H1 (cell line): ENCODE measurements at places on chromosomes 4 and X.

- H3K4me1 ChIP-seq, result no peaks in the 10 kb centered on the region
- no peak for DNase-seq
Measured at GRCh38 chrX:8245411-8245810, 74.3 kb upstream of the VCX2 start.

- peaks cover 13% of the 10 kb centered on the region for H3K27me3 ChIP-seq
- no peaks in the 10 kb centered on the region for H3K36me3 ChIP-seq
- DNase-seq, result no peak
- H3K27ac ChIP-seq, result no peak overlapping the region
- no peak overlapping the region for H3K4me3 ChIP-seq
Measured at GRCh38 chr4:154738426-154738825, 5.4 kb upstream of the LRAT start.

- H3K27ac ChIP-seq, result no peak overlapping the region
- H3K4me3 ChIP-seq, result no peak overlapping the region
- H3K36me3 ChIP-seq, result no peaks in the 10 kb centered on the region
- no peak for DNase-seq
- no peaks in the 10 kb centered on the region; the same call in 1 of the 2 replicates for H3K27me3 ChIP-seq
- H3K4me1 ChIP-seq, result no peaks in the 10 kb centered on the region
Measured at GRCh38 chr4:650951-651883, 22.9 kb downstream of the ATP5ME start.

DNA sequence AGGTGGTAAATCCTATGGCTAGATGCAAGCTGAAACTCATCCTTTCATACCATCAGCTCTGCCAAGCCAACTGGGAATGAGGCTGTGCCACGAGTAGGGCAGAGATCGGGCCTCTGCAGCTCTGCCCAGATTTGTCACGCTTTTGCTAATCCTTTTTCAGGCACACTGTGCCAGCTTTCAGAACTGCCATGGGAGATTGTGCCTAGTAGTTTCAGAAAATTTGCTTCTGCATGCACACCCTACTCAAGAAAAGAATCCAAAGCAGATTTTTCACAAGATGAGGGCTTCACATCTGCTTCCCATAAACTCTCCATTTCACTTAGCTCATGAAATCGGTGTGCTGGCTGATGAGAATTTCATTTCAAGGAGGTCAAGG, 3.3 kb upstream of the ADH7 start:
- DNase-seq, result no peak
- H3K27ac ChIP-seq, result no peak overlapping the region
- no peaks in the 10 kb centered on the region; the same call in 1 of the 2 replicates for H3K36me3 ChIP-seq
- H3K4me3 ChIP-seq, result no peak overlapping the region

- H3K4me1 ChIP-seq, result no peaks in the 10 kb centered on the region
- no peak for DNase-seq
- H3K27ac ChIP-seq, result no peak overlapping the region
- no peaks in the 10 kb centered on the region for H3K36me3 ChIP-seq
Measured at GRCh38 chrX:142312591-142312990, 107.5 kb upstream of the MAGEC2 start.

DNA sequence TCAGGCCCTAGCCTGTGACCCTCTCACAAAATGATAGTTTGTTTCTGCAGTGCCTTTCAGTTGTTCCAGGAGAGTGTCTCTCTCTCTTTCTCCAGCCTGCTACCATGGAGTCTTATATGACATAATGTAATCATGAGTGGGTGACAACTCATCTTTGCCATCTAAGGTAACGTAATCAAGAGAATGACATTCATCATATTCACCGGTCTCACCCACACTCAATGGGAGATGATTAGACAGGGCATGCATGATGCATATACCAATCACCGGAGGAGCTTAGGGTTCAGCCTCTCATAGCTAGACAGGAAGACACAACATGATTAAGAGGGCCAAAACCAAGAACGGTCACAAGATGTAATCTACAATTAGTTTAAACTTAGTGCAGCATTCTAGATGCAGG, 97.1 kb upstream of the FAM9B start:
- H3K4me1 ChIP-seq, result no peaks in the 10 kb centered on the region; the same call in 1 of the 2 replicates
- no peaks in the 10 kb centered on the region for H3K36me3 ChIP-seq
- H3K27ac ChIP-seq, result no peak overlapping the region
- no peak for DNase-seq
- H3K4me3 ChIP-seq, result no peak overlapping the region
- no peaks in the 10 kb centered on the region for H3K27me3 ChIP-seq

DNA sequence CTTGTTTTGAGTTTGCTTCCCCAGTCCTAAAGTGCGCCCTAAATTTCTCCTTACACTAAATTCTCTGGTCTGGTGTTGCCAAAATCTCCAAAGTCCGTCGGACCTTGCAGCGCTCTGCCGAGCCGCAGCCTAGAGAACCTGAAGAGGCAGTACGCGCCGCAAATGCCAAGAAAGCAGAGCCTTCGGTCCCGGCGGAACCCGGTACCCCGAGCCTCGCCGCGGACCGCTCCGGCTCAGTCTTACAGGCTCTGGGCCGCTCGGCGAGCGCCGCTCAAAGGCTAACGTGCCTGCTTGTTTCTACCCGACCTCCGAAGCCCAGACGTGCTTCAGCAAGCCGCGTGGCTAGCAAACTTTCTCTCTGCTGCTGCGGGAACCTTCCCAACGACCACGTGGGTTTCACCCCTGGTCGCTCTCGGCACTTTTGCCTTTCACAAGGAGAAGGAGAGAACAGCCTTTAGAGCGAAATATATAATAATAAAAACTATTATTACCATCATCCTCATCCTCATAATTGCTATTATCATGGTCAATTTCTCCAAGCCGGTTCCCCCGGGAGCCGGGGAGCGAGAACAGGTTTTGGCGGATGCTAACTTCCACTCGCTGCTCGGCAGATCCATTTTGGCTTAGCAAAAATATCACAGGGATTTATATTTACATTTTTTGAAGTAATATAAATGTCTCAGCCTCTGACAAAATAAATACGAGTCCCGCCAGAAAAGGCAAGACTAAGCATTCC, 2.2 kb upstream of the HTR2C start:
- H3K27ac ChIP-seq, result no peak overlapping the region
- H3K36me3 ChIP-seq, result no peaks in the 10 kb centered on the region
- DNase-seq, result no peak
- H3K4me3 ChIP-seq, result peak overlapping the region; percentile 14; the same call in 1 of the 2 replicates

DNA sequence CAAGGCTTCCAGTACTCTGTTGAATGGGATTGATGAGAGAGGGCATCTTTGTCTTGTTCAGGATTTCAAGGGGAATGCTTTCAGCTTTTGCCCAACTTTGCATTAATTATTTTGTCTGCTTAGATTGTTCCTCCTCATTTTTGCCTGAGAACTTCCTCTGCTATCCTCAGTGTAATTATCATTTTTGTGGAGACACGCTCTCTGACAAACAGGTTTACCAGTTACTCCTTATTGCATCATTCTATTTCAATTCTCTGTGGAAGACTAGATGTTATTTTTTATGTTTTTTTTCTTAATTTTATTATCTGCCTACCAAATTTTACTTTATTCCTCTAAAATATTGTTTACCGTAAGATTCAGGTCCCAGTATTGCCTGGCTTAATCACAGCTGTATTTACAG, 349.2 kb downstream of the ADGRL3 start:
- H3K4me3 ChIP-seq, result no peak overlapping the region
- no peaks in the 10 kb centered on the region for H3K4me1 ChIP-seq
- no peaks in the 10 kb centered on the region for H3K36me3 ChIP-seq
- H3K27me3 ChIP-seq, result no peaks in the 10 kb centered on the region
- DNase-seq, result no peak
- no peak overlapping the region for H3K27ac ChIP-seq

- no peaks in the 10 kb centered on the region for H3K4me1 ChIP-seq
- no peaks in the 10 kb centered on the region for H3K27me3 ChIP-seq
- no peak overlapping the region for H3K27ac ChIP-seq
Measured at GRCh38 chrX:115339441-115340025, 50.0 kb downstream of the LUZP4 start.

DNA sequence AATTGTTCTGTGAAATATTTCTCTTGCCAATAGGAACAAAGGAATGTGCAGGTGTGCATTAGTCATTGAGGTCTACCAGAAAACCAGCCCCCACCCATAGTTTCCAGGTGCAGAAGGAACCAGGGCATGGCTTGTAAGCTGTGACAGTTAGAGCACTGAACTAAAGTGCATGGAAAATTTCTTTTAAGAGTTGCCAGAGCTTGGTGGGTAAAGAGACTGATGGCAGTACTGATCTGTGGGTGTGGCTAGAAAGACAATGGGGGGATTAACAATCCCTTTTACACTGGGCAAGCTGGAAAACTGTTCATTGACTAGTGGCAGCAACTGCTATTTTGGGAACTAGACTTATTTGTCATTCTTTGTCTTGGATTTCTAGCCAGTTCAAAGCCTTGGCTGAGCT, 326.9 kb downstream of the PCDH19 start:
- no peak overlapping the region for H3K4me3 ChIP-seq
- peaks cover 5% of the 10 kb centered on the region for H3K4me1 ChIP-seq
- no peaks in the 10 kb centered on the region for H3K27me3 ChIP-seq
- no peak for DNase-seq
- no peak overlapping the region for H3K27ac ChIP-seq
- no peaks in the 10 kb centered on the region for H3K36me3 ChIP-seq

DNA sequence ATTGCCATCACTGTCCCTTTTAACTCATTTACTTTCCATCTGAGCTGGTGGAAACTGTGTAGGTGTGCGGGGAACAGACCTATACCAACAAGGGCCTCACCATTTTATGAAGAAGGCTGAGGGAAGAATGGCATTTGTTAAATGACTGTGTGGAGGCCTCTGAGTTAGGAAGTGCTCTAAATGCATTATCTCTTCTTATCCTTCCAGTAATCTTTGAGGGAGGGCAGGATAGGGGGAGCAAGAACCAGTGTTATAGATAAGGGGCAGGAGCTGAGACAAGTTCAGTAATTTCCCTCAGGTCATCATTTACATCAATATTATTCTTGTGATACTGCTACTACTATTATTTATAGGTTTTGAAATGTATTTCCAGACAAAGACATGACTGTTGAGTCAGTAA, 122.4 kb upstream of the PDLIM3 start:
- H3K36me3 ChIP-seq, result no peaks in the 10 kb centered on the region
- H3K4me3 ChIP-seq, result no peak overlapping the region
- H3K27me3 ChIP-seq, result no peaks in the 10 kb centered on the region
- H3K27ac ChIP-seq, result no peak overlapping the region
- H3K4me1 ChIP-seq, result peaks cover 13% of the 10 kb centered on the region

GRCh38 chr4:169142391-169142790, 128.4 kb downstream of the SH3RF1 start:
- no peaks in the 10 kb centered on the region for H3K36me3 ChIP-seq
- no peak overlapping the region for H3K4me3 ChIP-seq
- DNase-seq, result no peak
- no peak overlapping the region for H3K27ac ChIP-seq
- no peaks in the 10 kb centered on the region for H3K27me3 ChIP-seq
- H3K4me1 ChIP-seq, result peaks cover 3% of the 10 kb centered on the region; the same call in 1 of the 2 replicates

DNA sequence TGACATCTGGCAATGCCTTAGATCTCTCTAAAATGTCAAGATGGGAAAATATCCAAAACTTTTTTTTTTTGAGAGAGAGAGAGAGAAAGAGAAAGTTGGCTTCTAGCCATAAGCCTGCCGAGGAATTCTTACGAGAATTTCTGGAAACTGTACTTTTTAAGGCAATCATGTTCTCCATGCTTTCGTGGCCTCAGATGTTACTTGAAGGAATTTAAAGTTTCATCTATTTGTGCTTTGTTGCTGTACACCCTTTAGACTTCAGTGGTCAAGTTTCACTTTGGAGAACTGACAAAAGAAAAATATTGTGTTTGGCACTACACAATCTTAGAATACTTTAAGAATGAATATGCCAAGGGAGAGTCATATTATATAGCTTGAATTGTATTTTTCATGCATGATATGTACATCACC, 53.9 kb downstream of the FAT4 start:
- no peak for DNase-seq
- no peaks in the 10 kb centered on the region for H3K36me3 ChIP-seq
- H3K4me1 ChIP-seq, result no peaks in the 10 kb centered on the region
- no peaks in the 10 kb centered on the region for H3K27me3 ChIP-seq

GRCh38 chr4:28248269-28248668, 1387.6 kb downstream of the STIM2 start:
- no peaks in the 10 kb centered on the region for H3K27me3 ChIP-seq
- H3K27ac ChIP-seq, result no peak overlapping the region
- H3K4me3 ChIP-seq, result no peak overlapping the region
- no peaks in the 10 kb centered on the region for H3K36me3 ChIP-seq

DNA sequence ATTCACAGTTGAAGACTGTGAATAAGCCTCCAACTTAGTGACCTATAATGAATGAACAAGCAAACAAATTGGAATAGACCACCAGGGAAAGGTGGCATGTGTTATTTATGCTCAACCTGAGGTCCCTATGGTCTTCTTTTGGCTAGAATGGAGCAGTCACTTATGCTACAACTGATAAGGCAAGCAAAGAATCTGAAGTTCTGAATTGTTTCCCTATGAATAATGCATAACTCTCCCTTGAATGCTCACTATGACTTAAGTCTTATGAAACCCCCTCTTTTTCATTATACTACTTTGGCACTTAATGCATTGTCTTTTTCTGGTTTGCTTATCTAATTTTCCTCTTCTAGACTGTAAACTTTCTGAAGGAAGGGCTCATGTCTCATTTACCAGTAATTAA, 2.6 kb downstream of the GIMD1 start:
- no peaks in the 10 kb centered on the region for H3K4me1 ChIP-seq
- no peak overlapping the region for H3K27ac ChIP-seq
- no peak overlapping the region for H3K4me3 ChIP-seq
- H3K27me3 ChIP-seq, result no peaks in the 10 kb centered on the region

- no peaks in the 10 kb centered on the region for H3K27me3 ChIP-seq
- no peak within 1 kb of the TSS for H3K27ac ChIP-seq
- peak within 1 kb of the TSS; percentile 56 for H3K4me3 ChIP-seq
- no peak for DNase-seq
- H3K36me3 ChIP-seq, result no peaks in the 10 kb centered on the region
Measured at GRCh38 chrX:104112326-104112951, at the start of gene ZCCHC18. TSS of gene ZCCHC18 (plus strand) at chrX:104112523. CDS start at chrX:104114112, 1,589 bp downstream.

- no peaks in the 10 kb centered on the region for H3K4me1 ChIP-seq
- no peak for DNase-seq
- no peaks in the 10 kb centered on the region for H3K27me3 ChIP-seq
- no peaks in the 10 kb centered on the region for H3K36me3 ChIP-seq
Measured at GRCh38 chr4:42554072-42554471, 102.8 kb downstream of the ATP8A1 start.

DNA sequence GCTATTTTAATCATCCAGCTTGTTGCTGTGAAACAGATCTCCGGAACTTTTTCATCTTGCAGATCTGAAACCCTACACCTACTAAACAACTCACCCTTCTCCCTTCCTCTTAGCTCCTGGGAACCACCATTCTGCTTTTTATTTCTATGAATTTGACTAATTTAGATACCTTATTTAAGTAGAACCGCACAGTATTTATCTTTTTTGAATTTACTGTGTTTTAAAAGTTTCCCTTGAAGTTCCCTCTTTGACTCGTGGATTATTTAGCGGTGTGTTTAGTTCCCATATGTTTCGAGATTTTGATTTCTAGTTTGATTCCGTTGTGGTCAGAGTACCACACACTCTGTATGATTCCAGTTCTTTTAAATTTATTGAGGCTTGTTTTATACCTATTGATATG, 44.6 kb downstream of the EIF2S3 start:
- H3K27me3 ChIP-seq, result no peaks in the 10 kb centered on the region
- no peak for DNase-seq
- H3K36me3 ChIP-seq, result no peaks in the 10 kb centered on the region
- no peaks in the 10 kb centered on the region for H3K4me1 ChIP-seq
- no peak overlapping the region for H3K27ac ChIP-seq
